Central memory CD4-positive, alpha-beta T cell (primary cell): ENCODE measurements at places on chromosomes 6 and 20.

DNA sequence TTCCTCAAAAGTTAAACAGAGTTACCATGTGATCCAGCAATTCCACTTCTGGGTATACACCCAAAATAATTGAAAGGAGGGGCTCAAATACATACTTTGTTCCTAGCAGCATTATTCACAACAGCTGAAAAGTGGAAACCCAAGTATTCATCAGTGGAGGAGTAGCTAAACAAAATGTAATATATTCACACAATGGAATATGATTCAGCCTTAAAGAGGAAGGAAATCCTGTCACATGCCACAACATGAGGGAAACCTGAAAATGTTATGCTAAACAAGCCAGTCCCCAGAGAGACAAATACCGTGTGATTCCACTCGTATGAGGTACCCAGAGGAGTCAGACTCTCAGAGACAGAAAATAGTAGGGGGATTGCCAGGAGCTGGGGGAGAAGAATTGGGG, 44.5 kb downstream of the PXDC1 start:
- no peak for DNase-seq

- DNase-seq: no peak
These were observed 30.1 kb upstream of the APMAP start for GRCh38 chr20:25022680-25023079.

- DNase-seq: no peak
These were observed 259.0 kb downstream of the FOXC1 start for GRCh38 chr6:1868561-1869261.

- no peak for DNase-seq
These were observed 15.8 kb upstream of the MAP7 start for GRCh38 chr6:136566007-136566487.

DNA sequence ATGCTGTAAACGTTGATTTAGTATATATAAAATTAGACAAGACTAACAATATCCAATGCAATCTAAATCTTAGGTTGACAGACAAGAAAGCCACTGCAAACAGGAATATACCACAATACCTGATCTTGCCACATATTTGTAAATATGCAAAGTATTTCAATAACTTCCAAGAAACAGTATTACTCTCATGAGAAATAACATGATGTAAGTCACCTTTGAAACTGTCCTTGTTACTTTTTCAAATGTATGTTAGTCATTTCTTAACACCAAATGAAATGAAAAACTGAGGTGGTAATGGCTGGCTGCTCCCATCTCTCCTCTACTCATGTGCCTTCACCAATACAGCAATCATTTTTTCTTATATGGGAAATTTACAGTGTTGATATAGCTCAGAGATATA, 118.7 kb downstream of the ATG5 start:
- DNase-seq: no peak

DNA sequence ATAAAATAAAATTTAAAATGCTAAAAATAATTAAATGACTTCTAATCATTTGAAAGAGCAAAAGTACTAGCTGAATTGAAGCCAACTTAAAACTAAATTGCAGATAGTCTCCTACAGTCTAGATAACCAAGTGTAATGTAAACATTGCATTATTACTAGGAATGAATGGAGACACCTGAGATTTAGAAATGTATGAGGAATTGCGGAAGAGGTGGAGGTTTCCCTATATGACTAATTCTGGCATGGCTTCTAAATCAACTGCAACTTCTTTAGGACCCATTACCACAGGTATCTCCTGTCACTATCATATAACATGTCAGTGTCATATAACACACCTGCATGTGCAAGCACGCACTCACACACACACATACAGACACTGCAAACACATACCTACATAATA, 13.2 kb upstream of the GPR6 start:
- DNase-seq: no peak

- no peak for DNase-seq
These were observed 1.2 kb upstream of the PXDC1 start for GRCh38 chr6:3752531-3753227.

GRCh38 chr20:2311329-2311728, 15.5 kb downstream of the TGM3 start:
- DNase-seq: no peak

- DNase-seq: no peak
These were observed 370.3 kb upstream of the OPRM1 start for GRCh38 chr6:153668758-153669157.

- no peak for DNase-seq
These were observed 128.5 kb downstream of the BCAS1 start for GRCh38 chr20:53941680-53942471.

GRCh38 chr6:118044275-118044674, 137.2 kb downstream of the SLC35F1 start:
- DNase-seq: no peak

- DNase-seq: no peak
These were observed 791.1 kb downstream of the MAFB start for GRCh38 chr20:39897781-39898466.

DNA sequence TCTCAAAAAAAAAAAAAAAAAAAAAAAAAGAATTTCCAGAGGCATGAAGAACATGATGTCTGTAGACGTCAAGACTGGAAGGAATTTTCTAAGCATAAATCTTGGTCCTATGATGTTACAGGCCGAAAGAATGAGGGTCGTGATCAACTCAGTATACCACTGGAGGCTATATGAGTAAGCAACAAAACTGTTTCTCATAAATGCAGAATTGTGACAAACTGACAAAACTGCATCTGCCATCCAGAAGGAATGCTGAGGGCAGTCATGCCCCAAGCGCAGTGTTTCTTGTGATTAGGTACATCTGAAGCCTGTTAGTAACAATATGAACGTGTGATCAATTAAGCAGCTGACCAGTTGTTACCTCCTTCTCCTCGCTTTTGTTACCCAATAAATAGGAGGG, 43.5 kb upstream of the ADGRG6 start:
- DNase-seq: no peak

DNA sequence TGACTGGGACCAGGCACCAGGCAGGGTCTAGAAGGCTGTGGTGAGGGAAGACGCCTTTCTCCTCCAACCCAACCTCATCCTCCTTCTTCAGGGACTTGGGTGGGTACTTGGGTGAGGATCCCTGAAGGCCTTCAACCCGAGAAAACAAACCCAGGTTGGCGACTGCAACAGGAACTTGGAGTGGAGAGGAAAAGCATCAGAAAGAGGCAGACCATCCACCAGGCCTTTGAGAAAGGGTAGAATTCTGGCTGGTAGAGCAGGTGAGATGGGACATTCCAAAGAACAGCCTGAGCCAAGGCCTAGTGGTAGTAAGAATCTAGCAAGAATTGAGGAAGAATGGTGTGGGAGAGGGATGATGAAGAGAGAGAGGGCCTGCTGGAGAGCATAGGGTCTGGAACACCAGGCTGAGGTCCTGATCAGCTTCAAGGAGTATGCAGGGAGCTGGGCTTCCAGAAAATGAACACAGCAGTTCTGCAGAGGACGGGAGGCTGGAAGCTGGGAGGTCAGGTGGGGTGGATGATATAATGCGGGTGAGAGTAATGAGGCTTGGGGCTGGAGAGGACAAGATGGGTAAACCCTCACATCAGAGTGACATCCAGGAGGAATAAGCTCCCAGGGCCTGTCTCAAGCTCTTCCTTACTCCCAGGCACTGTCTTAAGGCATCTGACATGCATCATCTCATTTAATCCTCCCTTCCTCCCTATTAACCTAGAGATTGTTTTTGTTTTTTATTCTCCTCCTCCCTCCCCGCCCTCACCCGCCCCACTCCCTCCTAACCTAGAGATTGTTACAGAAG, 45.2 kb upstream of the TTPAL start:
- no peak for DNase-seq

GRCh38 chr6:149127212-149127611, 190.3 kb upstream of the TAB2 start:
- no peak for DNase-seq

GRCh38 chr6:155493694-155494143, 38.1 kb upstream of the NOX3 start:
- no peak for DNase-seq

DNA sequence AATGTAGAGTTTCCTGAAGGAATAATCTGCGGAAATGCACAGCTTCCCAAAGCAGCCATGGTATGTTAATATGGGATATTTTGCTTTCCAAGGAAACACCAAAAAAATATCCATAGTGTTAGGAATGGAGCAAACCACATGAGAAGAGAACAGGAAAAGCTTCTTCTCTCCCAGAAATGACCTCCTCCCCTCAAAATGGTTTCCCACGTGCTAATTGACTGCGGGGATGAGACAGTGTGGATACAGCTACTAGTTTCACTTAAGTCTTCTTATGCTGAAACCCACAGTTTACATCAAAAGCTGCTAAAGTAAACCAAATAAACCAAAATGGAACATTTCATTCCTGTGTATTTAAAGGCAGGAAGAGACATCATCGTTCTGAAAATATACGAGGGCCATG, 69.4 kb downstream of the FYN start:
- DNase-seq: peak; percentile 46

DNA sequence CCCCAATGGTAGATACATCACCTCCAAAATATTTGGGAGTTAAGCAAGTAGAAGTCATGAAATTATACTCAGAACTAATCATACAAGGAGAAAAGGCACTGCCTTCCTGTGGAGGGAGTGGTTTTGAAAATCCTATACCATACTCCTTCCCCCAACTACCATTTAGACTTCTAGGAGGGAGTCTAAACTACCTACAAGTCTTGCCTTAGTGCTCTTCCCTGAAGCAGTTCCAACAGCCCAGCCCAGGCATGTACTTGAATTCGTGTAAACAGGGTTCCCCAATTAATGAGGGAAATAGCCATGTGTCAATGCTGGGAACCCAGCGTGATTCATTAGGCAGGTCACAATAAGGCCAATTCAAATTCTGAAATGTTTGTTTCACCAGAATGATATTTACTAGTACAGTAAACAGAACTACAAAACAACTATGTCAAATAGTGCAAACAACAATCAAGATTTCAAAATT, 39.1 kb upstream of the SGK1 start:
- no peak for DNase-seq

DNA sequence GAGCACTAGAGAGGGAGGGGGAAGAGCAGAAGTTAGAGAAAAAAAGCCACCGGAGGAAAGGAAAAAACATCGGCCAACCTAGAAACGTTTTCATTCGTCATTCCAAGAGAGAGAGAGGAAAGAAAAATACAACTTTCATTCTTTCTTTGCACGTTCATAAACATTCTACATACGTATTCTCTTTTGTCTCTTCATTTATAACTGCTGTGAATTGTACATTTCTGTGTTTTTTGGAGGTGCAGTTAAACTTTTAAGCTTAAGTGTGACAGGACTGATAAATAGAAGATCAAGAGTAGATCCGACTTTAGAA, 2.0 kb downstream of the ID4 start:
- DNase-seq: no peak
